Gastroesophageal sphincter (tissue), 4 donors: ENCODE measurements at places on chromosomes 7 and 10.

- ATAC-seq = peak; percentile 15
Measured at GRCh38 chr7:91264924-91265681, 870 bp downstream of the FZD1 start.

DNA sequence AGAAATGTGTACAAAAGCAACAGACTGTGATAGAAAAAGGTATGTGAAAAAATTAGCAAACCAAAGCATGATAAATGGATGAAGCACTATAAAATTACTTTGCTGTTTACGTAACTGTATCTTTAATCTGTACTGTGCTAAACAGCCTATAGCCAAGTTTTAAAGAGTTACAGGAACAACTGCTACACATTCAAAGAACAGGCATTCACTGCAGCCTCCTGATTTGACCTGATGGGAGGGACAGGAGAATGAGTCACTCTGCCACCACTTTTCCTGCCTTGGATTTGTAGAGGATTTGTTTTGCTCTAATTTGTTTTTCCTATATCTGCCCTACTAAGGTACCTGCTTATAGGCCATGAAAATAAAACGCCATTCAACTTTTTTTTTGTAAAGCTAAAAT is 116.1 kb downstream of the FANK1 start:
- no peak for ATAC-seq

DNA sequence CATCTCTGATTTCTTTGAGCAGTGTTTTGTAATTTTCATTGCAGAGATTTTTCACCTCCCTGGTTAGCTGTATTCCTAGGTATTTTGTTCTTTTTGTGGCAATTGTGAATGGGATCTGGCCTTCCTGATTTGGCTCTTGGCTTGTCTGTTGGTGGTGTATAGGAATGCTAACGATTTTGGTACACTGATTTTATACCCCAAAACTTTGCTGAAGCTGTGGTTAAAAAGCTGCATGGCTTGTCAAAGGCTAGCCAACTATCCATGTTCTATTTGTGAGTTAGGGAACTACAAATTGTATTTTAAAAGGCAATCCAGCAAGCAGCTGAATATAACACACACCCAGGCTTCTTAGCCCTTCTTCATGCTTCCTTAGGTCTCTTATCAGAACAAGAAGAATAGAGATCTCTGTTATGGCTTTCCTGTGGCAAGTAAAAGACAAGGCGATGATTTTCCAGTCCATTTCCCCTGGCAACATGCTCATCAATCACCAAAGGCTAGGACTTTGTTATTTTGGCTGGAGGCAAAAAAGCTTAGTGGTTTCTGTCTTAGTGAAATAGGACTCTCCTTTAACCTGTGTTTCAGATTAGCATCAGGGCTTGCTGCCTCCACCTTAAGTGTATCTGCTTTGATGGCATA is 77.5 kb downstream of the CDK6 start:
- ATAC-seq = no peak

DNA sequence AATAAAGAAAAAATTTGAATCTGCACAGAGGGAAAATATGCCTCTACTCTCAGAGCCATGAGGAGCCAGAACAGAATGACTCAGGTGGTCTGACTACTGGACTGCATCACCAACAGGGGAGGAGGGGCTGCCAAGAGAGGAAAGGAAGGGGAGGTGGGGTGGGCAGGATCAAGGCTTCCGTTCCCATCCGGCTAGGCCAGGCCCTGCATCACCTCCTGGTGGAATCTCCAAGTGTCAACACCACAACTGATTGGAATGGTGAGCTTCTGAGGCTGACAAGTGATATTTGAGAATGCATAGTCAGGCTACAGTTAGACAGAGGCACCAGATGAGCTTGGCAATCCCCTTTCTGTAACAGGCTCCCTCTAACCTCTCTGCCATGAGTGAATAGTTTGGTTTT is 10.4 kb upstream of the GPR26 start:
- no peak for ATAC-seq

- ATAC-seq = no peak
Measured at GRCh38 chr7:122289426-122289825, 15.1 kb downstream of the FEZF1 start.

GRCh38 chr10:3090914-3091787 is 23.8 kb downstream of the PFKP start:
- ATAC-seq = peak; percentile 24

GRCh38 chr10:66862687-66863258 is 63.1 kb upstream of the LRRTM3 start:
- ATAC-seq = no peak

GRCh38 chr10:5615316-5615715 is 51.1 kb downstream of the ASB13 start:
- ATAC-seq = no peak

- peak; percentile 78 for ATAC-seq
Measured at GRCh38 chr10:116771101-116771958, 29.0 kb upstream of the HSPA12A start.

DNA sequence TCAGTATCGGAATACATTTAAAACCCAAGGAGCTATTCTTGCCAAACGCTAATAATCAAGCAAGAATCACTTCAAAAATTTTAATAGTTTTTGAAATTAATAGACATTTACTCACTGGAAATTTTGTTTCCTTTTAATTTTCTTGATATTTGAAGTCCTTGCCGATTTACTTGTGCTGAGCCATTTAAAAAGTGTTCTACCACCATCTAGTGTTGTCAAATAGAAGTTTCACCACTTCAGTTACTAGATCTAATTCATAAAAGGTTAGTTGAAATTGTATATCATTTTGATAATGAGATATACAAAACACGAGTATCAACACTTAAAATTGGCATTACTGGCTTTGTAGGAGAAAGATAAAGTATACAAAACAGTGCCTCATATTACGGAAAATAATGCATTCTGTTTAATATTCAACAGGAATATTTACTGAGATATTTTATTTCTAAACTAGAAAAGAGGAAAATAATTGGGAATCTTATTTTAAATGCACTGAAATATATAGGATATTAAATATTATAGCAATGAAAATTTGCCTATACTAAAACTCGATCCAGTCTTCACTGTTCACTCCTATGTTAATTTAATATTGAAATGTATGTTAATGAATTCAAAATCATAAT is 664.8 kb upstream of the SEMA3D start:
- ATAC-seq = no peak

GRCh38 chr7:114934713-114935112 is 12.8 kb downstream of the MDFIC start:
- ATAC-seq = no peak

DNA sequence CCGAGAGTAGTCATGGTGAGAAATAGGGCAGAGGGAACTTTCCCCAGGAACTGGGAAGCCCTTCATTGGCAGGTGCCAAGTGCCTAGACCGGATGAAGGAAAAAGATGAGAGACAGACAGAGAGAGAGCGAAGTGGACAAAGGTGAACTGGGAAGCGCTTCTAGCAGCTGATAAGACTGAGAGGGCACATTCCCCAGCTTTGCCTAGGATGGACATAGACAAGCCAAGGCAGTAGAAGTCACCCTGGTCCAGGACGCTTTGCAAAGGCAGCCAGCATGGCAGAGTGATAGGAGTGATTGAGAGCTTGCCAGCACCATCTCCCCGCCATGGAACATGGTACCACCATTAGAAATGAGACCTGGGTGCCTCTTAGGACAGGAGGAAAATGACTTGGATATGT is 372.8 kb upstream of the MGMT start:
- no peak for ATAC-seq

- ATAC-seq = no peak
Measured at GRCh38 chr10:17645621-17646345, 1.8 kb downstream of the STAM start.

- ATAC-seq = peak; percentile 87
Measured at GRCh38 chr7:134613623-134614347, 32.9 kb upstream of the BPGM start.
